Effector memory CD4-positive, alpha-beta T cell (primary cell): ENCODE measurements at places on chromosomes 7 and 10.

- no peak for DNase-seq
Measured at GRCh38 chr7:106757846-106758245, 96.9 kb upstream of the CCDC71L start.

DNA sequence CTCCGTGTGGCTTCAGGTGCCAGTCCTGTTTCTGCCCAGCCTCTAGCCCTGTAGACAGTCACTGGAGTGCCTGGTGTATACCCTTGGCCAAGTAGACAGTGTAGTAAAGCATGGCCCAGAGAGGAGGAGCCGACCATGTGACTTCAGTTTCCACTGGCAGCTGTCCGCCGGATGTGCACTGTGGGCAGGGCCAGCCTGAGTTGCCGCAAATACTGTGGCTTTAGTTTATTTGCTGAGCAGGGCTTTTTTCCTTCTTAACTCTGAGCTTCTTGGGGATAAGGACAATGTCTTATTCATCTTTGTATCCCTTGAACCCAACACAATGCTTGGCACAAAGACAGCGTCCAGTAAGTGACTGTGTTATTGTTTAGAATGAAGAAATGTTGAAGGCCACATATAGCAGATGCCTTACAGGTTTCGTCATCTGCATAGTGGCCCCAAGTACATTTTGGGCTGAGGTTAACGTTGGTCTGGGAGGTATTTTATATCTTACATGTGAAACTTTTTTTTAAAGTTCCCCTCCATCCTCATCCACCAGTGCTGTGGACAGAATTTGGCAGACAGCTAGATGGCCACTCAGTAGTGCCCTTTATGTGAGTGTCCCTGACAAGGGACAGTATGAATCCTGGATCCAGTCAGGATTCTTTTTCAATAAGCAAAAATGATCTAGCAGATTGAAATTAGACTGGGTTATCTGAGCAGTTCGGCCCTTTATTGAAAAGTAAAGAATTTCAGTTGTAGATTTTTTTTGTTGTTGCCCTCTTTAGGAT, 40.6 kb downstream of the CYP17A1 start:
- DNase-seq = peak; percentile 27

DNA sequence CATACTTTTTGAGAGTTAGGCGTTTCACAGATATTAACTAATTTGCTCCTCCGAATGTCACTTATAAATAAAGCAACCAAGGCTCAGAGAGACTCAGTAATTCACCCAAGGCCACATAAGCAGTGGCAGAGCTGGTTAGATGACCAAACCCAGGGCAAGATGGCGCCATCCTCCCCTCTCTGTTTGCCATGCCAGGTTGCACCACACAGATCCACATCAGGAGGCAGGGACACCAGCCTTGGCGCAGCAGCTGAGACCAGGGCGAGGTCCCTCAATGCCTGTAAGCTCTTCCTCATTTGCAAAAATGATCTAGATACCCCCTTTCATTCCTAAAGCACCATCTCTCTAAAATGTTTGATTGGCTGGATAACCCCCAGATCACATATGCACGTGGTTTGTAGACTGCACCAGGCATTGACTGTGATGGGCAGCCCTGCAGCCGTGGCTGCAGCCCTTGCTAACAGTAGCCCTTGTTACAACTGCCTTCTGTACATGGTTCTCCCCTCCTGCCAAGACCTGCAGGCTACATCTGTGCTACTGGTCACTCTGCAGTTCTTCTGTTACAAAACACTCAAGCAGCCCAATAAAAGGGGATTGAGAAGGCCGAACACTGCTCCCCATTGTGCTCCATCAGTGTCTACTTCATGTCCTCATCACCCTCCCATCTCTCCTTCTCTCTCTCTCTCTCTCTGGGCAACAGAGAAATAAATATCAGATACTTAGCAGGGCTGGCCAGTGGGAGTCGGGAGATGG, 298.6 kb downstream of the PRPF18 start:
- no peak for DNase-seq

- DNase-seq = no peak
Measured at GRCh38 chr7:3034591-3035150, 9.0 kb downstream of the CARD11 start.

DNA sequence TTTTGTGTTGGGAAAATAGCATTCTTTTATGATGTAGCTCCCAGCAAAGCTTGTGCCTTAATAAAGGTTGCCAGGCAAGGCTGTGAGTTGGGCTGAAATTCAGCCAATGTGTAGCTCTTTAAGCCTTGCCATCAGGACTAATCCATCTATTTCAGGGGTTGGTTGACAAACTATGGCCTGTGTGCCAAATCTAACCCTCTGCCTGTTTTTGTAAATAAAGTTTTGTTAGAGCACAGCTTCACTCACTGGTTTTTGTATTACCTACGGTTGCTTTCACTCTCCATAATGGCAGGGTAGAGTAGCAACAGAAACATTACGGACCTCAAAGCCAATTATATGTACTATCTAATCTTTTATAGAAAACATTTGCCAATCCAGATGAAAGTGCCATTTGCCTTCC, 638.1 kb upstream of the POT1 start:
- no peak for DNase-seq

GRCh38 chr7:66741710-66742049, 1.1 kb downstream of the RABGEF1 start:
- no peak for DNase-seq

DNA sequence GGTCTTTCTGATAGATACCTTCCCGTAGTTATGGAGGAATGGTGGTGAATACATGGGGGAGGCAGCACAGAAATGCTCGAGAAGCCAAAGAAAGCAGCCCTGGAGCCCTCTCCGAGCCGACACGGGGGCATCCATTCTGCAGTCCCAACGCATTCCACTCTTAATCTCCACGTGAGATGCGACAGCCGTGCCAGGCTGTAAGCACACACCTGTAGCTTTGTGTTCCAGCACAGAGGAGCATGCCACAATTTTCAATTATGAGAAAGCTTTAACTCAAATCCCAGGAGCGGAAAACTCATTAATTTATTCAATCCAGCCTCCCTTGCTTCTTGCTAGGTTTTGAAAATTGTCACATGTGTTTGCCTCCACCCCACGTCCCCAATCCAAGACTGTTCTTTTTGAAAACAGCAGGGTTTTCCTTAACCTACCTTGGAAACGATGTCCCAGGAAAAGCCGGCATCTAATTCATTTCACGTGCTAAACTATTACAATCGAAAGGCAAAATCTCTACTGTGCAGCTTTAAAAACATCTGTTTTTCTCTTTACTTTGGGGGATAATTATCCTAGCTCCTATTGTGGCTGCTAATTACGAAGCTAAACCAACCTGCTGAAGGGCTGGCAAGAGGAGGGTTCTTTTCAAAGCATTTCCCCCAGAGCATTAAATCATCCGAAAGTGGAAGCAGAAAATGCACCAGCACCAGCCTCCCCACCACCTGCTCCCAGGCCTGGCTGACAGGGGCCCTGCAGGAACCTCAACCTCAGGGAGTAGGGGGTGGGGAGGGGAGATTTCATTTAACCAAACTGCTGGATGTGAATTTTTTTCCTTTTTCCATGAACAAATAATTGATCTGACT, 56.0 kb upstream of the CHST15 start:
- DNase-seq = no peak

- DNase-seq = no peak
Measured at GRCh38 chr10:3469639-3470020, 297.0 kb upstream of the PITRM1 start.

GRCh38 chr7:2037301-2037807, 195.4 kb downstream of the MAD1L1 start:
- no peak for DNase-seq

DNA sequence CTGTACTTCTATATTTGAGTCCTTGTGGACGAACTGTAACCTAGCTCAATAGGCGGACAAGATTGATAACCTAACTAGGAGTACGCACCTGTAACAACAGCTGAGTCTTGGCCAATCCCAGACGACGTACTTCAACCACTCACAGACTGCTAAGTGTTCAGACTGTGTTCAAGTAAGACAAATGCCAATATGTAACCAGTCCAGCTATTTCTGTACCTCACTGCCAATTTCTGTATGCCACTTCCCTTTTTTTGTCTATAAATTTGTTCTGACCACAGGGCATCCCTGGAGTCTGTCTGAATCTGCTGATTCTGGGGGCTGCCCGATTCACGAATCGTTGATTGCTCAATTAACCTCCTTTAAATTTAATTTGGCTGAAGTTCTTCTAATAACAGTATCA, 32.2 kb downstream of the HACD1 start:
- DNase-seq = no peak

DNA sequence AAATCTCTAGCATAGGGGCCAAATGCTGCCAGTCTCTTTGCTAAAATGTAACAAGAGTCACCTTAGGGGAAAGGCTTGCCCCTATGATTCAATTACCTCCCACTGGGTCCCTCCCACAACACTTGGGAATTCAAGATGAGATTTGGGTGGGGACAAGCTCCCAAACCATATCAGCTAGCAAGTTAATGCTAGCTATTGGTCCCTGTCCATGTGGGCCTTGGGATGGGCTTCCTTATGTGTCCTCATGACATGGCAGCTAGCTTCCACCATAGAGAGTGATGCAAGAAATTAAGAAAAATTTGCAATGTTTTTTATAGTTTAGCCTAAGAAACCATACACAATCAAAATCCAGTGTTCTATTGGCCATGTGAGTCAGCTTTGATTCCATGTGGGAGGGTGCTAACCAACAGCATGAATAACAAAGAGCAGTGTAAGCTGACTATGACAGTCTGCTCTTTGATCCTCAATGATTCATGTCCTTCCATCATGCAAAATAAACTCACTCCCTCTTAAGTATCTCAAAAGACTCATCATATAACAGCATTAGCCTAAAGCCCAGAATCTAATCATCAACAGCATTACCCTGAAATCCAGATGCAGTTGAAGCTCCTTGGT, 21.7 kb upstream of the ZNF365 start:
- no peak for DNase-seq

DNA sequence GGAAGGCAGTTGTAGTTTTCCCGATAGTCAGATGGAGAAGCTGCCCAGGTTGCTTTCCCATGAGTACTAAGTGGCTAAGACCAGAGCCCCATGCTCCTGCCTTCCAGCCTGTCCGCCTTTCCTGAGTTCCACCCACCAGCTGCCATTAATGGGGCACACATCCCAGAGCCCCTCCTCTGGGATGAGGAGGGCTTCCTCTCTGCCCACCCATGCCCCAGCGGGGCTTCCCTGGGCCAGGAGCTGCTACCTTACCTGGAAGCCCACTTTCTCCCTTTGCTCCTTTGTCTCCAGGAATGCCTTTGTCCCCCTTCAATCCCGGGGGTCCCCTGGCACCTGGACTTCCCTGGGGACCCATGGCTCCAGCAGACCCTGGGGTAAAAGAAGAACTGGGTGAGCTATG, 7.8 kb downstream of the SFTPD start:
- DNase-seq = no peak

- no peak for DNase-seq
Measured at GRCh38 chr10:85043207-85043606, 714.8 kb downstream of the CCSER2 start.

- DNase-seq = no peak
Measured at GRCh38 chr10:130135676-130136225, 440 bp upstream of the GLRX3 start.

DNA sequence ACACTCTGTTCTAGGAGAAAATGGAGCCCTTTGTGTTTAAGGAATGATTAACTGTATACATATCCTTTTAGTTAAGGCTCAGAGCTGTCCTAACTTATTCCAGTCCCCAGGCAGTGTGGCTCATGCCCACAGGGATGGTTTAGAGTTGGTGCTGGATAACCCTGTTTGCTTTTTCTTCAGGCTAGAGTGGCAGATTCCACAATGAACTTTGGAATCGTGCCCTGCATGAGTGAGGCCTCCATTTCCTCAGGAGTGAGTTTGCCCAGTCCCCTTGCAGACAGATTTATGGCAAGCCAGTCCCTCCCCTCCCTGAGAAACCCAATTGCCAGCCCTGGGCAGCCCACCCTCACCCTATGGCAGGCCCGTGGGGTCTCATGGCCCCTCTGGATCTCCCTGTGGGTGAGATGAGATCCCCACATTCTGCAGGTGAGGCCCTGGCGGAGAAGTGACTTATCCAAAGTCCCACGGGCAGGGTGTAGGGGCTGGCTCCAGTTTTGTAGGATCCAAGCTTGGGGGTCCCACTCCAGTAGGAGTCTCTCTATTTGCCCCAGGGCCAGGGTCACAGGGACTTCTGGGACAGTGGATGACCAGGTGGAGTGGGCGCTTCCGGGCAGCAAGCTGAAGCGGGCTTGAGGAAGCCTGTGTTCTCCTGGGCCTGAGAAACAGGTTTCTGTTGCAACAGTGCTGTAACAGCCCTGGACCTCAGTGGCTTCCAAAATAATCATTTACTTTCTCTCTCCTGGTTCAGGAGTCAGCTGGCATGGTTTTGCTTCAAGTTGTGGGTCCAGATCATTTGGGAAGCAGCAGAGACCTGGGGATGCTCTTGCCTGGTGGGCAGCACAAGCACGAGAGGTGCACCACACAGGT, 9.0 kb upstream of the COMTD1 start:
- no peak for DNase-seq

DNA sequence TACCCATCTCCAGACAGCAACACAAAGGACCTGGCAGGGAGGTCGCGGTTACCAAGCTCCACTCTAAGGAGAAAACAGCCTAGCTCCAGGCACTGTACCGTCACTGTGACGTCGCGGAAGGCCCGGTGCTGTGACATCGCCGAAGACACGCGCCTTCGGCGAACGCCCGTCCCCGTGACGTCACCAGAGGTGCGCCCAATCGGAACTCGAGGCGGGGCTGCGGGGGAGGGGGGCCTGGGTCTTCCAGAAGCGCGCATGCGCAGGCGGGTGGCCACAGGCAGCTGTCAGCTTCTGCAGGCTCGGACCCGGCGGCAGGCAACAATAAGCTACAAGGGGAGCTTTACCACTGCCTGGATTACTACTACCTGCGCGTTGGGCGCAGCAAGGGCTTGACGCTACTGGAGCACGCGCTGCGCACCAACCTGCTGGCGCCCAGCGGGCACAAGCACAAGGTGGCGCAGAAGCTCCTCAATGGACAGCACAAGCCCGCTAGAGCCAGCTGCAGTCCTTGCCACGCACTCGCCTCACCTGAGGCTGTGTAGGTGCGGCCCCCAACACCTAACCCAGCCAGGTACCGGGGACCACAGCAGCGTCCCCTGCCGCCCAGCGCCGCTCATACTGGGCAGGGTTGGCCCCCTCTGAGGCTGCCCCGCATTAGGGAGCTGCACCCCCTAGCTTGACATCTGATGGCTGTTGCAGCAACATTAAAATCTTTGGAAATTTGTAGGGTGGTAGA, 208.4 kb downstream of the TPST1 start:
- DNase-seq = peak; percentile 75

DNA sequence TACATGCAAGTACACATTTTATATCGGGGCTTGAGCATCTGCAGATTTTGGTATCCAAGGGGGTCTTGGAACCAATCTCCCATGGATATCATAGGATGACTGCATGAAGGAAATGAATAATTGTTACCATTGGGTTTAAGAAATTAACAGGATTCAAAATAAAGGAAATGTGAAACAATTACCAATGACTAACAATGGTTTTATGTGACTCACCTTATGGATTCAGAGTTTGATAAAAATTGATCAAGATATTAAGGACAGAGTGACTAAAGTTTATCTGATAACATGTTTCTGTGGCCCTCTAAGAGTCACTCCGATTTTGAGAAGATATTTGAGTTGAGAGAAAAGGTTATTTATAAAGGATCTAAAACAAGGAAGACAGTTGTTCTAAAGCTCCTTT, 93.0 kb upstream of the ODAD2 start:
- DNase-seq = no peak

- no peak for DNase-seq
Measured at GRCh38 chr10:104396581-104396980, 42.9 kb downstream of the CFAP58 start.
